ENCODE measurements at places on chromosomes 5 and 9. TPM values are rescaled to one million over a fixed set of nuclear protein-coding genes. Genes with fewer than 3 reads are reported as not detected.

GRCh38 chr5:27906481-27906880 is 868.1 kb upstream of the CDH9 start:
- H3K4me1 ChIP-seq, result no peaks in the 10 kb centered on the region
- DNase-seq, result no peak
- H3K27me3 ChIP-seq, result no peaks in the 10 kb centered on the region
- no peaks in the 10 kb centered on the region for H3K36me3 ChIP-seq

Gene PLEKHG4B
- not detected for total RNA-seq

DNA sequence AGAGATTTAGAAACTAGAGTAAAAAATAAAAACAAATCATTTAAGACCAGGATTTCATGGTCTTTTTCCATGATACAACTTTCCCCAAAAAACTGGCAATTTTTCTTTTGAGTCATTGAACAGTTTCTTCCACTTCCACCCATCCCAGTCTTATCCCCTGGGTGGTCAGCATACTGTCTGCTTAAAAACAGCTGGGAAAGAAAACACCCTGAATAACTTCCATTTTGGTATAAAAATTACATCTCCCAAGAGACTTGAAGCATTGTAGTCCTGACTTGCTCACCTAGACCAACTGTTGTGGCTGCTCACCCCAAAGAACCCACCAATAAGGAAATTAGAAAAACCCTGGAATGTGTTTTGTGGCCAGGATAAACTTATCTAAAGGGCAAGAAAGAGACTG is 731.3 kb downstream of the NR2F1-AS1 start:
- H3K27me3 ChIP-seq, result no peaks in the 10 kb centered on the region
- H3K27ac ChIP-seq, result no peak overlapping the region
- H3K4me3 ChIP-seq, result no peak overlapping the region
- DNase-seq, result no peak
- H3K4me1 ChIP-seq, result no peaks in the 10 kb centered on the region

DNA sequence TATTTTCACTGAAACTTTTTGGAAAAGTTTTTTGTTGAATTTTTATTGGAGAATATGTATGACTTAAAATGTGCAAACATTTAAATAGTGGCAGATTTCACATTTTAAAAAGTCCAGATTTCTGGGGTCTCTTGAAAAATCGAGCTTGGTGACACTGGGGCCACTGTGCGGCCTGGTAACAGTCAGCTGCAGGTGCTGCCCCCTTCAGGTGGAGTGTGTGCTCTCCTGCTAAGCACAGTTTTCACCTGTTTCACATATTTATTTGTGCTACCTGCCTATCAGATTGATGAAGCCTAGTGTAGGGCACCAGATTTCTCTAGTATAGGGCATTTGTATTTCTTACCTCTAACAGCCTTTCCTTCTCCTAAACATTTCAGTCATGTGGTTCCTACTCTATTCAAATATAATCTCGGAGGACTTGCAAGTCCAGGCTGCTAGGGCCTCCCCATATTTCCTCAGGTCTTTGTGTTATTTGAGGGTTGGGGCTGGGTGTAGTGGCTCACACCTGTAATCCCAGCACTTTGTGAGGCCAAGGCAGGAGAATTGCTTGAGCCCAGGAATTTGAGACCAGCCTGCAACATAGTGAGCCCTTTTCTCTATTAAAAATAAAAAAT is 95.8 kb upstream of the KLF9 start:
- H3K27ac ChIP-seq, result no peak overlapping the region
- no peaks in the 10 kb centered on the region for H3K36me3 ChIP-seq
- no peaks in the 10 kb centered on the region for H3K27me3 ChIP-seq
- H3K4me1 ChIP-seq, result peaks cover 6% of the 10 kb centered on the region

Gene PPP1R2B
- total RNA-seq, result 0.39 TPM
